HS-27A (cell line): ENCODE measurements at places on chromosomes 11 and 22.

DNA sequence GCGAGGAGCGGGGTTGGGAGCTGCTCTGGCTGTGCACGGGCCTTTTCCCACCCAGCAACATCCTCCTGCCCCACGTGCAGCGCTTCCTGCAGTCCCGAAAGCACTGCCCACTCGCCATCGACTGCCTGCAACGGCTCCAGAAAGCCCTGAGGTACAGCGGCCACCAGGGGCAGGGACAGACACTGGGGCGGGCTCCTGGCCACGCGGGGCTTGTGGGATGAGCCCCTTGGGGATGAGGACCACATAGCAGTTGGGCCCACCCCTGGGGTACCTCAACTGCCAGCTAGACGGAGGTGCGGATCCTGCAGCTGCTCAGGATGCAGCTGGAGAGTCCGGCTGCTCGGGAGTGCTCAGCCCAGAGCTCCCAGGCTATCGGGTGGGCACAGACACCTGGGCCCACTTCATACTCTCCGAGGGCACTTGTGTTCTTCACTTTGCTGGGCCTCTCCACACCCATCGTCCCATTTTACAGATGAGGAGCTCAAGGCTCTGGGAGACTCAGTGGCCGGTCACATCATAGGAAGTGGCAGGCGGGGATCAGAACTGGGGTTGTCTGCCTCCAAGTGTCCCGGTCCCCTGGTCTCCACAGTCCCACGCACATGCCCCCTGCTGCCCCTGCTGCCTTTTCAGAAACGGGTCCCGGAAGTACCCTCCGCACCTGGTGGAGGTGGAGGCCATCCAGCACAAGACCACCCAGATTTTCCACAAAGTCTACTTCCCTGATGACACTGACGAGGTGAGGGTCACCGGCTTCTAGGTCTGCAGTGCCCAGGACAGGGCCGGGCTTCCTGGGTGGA is 77.6 kb downstream of the MYO7A start:
- no peak for DNase-seq

DNA sequence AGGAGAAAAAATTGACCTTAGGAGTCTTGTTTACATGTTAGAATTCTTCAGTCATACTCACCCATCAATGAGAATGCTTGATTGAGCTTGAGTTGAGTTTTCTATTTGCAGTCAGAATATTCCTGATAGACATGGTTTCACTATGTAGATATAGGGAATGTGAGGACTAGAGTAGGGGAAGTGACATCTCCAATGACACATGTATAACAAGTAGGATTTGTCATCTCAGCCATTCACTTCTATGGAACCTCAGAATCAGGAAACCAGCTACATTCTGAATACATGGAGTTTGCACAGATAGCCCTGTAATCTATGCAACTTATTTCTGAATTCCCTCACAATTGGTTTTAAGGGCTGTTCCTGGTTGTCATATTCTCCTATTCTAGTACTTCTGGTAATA is 20.1 kb upstream of the OR9Q1 start:
- no peak for DNase-seq

GRCh38 chr22:27983361-27983791 is 64.3 kb upstream of the PITPNB start:
- no peak for DNase-seq

GRCh38 chr22:44111562-44112155 is 69.1 kb upstream of the PARVG start:
- no peak for DNase-seq

DNA sequence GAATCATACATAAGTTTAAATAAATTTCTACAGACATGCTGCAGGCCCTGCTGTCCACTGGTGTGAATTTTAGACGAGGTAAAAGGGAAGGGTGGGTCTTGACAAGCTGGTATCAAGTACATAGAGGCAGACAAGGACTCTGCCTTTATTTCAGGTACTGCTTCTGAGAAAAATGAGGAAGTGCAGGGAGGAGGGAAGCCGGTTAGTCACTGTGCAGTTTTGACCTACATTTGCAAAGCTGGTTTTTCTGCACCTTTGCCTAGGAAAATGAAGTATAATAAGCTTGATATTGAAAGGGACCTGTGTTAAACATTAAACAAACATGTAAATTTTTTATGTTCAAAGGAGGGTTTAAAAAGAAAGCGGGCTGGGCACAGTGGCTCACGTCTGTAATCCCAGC is 24.6 kb downstream of the TMEM45B start:
- DNase-seq, result no peak

DNA sequence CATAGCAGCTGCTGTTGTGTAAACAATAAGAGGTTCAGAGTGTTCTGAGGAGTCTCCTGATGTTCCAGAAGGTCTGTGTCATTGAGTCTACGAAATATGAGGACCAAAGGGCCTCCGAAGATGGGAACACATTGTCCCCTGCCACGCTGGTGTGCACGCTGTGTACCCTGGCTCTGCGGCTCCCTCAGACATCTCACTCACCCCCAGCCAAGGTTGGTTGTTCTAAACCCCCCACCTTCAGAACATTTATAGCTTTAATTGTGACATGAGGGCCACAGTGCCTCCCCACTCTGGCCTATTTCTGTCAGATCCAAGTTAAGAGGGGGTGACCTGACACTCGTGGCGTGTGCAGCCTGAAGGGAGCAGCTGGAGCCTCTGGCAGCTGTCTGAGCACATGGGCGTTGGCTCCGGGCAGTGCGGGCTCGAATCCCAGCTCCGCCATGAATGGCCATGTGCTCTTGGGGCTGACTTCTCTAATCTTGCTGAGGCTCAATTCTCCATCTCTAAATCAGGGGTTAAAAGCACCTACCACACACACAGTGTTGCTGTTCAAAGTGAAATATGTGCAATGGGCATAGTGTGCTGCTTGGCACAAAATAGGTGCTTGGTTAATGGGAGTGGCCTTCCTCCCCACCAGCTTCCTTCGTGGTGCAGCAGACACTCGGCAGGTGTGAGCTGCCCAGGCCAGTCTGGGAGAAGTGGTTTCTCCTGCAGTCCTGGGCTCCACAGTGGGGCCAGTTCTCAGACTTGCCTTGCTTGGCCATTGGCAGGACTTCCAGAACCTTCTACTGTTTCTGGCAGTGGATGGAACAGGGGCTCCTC is 39.7 kb upstream of the MICAL2 start:
- DNase-seq, result no peak

- no peak for DNase-seq
Observed at GRCh38 chr11:129489249-129489648, 113.6 kb downstream of the BARX2 start.

DNA sequence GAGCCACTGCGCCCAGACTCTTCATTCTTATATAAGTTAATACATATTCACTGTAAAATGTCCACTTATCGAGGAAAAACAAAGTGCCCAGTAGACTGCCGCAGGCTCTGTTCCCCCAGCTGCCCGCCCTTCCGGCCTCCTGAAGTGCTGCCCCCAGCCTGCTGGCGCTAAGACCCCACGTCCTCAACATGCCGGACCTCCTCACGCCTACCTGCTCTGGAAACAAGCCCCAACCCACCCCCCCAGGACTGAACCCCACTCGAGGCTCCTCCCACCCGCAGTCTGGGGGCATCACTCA is 1.1 kb downstream of the GATD1 start:
- DNase-seq, result no peak

DNA sequence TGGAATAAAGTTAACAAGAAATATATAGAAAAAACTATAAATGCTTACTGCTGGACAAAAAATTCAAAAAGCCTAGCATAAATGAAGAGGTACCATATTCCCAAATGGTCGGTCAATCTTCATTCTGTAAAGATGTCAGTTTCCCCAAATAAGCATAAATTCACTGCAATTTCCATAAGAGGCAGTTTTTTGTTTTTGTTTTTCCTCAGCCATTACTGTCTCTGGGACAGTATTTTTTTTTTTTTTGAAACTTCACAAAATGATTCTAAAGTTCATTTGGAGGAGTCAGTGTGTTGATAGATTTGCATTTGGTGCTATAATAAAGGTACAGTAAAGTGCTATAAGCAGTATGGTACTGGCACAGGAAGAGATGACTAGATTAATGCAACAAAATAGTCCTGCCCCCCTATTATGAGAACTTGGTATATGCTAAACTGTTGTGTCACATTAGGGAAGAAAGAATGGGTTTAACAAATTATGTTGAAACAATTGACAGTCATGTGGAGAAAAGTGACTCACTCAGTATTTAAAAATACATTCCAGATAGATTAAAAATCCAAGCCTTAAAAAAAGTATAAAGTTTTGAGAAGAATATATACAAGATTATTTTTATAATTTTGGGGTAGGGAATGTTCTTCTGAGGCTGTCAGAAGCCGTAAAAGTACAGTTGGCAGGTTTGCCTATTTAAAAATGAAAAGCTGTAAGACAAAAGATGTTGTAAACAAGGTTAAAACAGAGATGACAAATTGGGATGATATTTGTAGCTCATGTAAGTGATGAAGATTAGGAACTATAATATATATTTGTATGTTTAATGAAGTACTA is 2.6 kb upstream of the FTH1 start:
- no peak for DNase-seq

- no peak for DNase-seq
Observed at GRCh38 chr11:102414559-102414958, 38.0 kb downstream of the TMEM123 start.

DNA sequence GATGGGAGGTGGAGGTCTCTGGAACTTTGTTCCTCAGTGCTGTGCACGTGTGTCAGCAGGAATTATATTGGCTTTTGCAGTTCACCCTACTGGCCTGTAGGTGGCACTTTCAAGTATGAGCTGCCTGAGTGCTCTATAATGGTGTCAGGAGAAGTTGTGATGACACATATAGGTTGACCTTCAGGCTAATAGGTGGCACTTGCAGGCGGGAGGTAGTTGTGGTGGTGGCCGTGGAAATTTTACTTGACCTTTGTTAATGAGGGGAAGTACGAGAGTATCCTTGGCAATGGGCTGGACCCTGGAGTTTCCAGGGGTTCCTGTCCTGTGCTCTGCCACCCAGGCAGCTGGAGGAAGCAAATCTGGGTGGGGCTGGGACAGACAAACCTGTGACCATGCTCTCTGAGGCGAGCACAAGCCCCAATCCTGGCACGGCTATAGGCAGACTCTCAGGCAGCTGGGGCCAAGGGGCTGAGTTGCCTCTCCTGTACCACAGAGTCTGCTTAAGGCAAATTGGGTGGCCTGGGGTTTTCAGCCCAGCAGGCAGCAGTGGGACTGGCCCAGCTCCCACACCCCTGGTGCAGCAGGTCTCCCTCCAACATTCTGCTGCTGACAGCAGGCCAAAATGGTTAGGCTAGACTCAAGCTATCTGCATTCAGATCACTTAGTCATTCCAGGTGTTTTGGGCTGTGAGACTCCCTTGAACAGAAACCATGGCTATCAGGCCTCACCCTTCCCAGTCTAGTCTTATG is 147.5 kb upstream of the CTSC start:
- no peak for DNase-seq

DNA sequence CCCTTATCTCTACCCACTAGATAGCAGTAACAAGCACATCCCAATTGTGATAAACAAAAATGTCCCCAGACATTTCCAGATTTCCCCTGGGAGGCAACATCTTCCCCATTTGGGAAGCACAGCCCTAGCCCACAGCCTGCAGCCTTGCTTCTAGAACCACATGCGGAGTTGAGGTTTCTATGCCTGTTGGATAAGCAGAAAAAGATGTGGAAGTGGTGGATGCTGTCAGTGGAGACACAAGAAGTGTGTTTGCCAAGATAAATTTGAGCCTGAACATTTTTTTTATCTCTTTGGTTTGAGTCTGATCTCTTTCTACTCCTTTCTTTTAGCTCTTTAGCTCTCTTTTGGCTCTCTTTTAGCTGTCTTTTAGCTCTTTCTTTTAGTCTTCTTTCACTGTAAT is 884.5 kb downstream of the NTM start:
- no peak for DNase-seq

DNA sequence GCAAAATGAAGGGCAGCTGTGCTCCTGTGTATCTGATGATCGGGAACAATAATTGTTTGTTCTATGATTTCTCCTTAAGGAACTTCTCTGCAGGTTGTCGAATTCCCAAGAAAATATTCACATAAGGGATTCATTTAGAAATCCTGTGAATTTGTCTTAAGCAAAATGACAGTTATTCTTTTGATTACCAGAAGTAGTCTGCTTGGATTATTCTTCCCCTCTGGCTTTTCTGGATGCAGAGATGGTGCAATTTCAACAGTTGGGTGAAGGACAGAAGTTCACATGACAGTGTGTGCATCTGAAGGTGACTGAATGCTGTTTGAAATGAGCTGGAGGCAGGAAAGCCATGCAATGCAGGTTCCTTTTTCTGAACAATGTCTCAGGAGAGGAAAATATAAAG is 137.2 kb upstream of the MTMR2 start:
- DNase-seq, result no peak
